Fibroblast of villous mesenchyme (primary cell): ENCODE measurements at places on chromosomes 1 and 21. TPM values are rescaled to one million over a fixed set of nuclear protein-coding genes. Genes with fewer than 3 reads are reported as not detected.

The PTPRC gene
- 0.64 and 3.5 TPM in 2 replicates for total RNA-seq

The MXRA8 gene
- total RNA-seq: 249 and 351 TPM in 2 replicates

The STIL gene
- total RNA-seq: 13.2 and 21.2 TPM in 2 replicates

The SPATA45 gene
- total RNA-seq: 0.43 TPM in 1 of 2 replicates, not detected in the other

The FAM110D gene
- under 0.01 TPM in 1 of 2 replicates, not detected in the other for total RNA-seq

The DPH2 gene
- 18.6 and 22.5 TPM in 2 replicates for total RNA-seq

The DIRAS3 gene
- 0.43 and 2.3 TPM in 2 replicates for total RNA-seq

The NBPF14 gene
- total RNA-seq: 15.5 and 22.9 TPM in 2 replicates

The TMEM269 gene
- under 0.01 TPM in 2 replicates for total RNA-seq

The VWA5B1 gene
- not detected in 2 replicates for total RNA-seq

The MTHFR gene
- total RNA-seq: 21.6 and 23.5 TPM in 2 replicates

The AK4 gene
- total RNA-seq: 0.86 and 0.97 TPM in 2 replicates

The UBQLN4 gene
- total RNA-seq: 13.5 and 20.3 TPM in 2 replicates

The CYYR1 gene
- not detected in 2 replicates for total RNA-seq

The SMG7 gene
- 22.9 and 36.7 TPM in 2 replicates for total RNA-seq

The SIPA1L2 gene
- total RNA-seq: 5.6 and 6.1 TPM in 2 replicates

The RUNX3 gene
- not detected in 2 replicates for total RNA-seq

The PDZK1IP1 gene
- total RNA-seq: 0.43 TPM in 1 of 2 replicates, not detected in the other

The COL9A2 gene
- 0.86 and 1.3 TPM in 2 replicates for total RNA-seq

The EEIG2 gene
- 13.5 and 23.7 TPM in 2 replicates for total RNA-seq

The SLC2A5 gene
- 0.97 and 2.2 TPM in 2 replicates for total RNA-seq
